Right kidney (tissue), 9 donors: ENCODE measurements at places on chromosomes 11 and 22.

DNA sequence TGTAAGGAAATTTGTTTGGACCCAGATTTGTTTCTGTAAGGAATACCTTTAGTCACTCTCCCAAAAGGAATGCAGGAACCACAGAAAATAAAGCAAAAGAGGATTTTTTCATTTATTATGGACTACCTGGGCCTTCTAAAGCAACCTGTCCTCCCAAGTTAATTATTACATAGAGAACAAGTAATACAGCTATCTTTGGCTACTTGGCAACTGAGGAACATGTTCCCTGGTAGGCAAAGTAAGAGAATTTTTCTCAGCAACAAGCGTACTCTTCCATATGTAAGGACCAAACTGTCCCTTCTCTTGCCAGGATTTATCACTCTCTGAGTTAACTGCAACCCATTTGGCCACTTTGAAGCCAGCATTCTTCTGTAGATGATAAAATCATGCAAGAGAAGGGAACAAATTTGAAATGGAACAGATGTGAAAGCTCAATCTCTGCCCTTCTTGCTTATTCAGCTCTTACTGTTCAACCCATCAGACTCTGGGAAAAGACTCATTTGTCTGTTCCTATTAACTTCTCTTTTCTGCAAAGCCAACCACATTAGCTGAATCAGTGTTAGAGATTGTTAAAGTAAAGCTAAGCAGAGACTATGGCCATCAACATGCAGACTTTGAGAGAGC, 190.2 kb downstream of the SWAP70 start:
- DNase-seq, result no peak

- DNase-seq, result no peak
These were observed 7.6 kb downstream of the NECTIN1 start for GRCh38 chr11:119721129-119722120.

GRCh38 chr11:104881117-104881794, 17.0 kb downstream of the CASP12 start:
- no peak for DNase-seq

DNA sequence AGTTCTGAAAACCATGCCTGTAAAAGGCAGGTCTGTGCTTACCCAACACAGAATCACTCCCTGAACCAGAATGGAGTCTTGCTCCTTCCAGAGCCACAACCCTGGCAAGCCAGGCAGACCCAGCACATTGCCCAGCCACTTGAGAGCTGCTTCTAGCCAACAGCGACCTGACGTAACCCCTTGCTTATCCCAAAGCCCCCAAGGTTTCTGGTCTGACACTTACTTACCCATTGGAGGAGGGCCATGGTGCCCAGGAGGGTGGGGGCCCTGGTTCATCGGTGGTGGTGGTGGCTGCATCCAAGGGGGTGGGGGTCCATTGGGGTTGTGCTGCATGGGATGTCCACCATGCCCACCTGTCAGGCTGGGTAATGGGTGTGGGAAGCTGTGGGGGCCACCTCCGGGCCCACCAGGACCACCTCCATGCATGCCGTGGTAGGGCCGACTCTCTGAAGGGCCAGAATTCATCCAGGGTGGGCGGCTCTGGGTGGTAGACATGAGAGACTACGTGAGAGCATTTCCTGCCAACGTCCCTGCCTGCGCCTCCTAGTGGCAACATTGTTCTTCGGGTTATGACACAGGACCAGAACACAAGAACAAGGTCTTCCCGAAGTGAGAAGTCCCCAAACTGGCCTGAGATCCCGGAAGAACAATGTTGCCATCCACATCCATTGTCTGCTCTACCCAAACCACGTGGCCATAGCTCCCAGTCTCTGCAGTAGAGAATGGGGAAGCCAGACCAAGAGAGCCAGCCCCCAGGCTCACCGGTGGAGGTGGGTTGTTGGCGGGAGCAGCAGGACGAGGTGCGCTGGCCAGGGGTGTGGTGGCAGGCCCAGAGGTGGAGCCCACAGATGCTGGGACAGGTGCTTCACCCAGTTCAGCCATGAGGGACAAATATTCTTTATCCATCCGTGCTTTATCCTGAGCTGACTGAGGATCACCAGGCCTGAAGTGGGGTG, 7.8 kb upstream of the PYGM start:
- no peak for DNase-seq

DNA sequence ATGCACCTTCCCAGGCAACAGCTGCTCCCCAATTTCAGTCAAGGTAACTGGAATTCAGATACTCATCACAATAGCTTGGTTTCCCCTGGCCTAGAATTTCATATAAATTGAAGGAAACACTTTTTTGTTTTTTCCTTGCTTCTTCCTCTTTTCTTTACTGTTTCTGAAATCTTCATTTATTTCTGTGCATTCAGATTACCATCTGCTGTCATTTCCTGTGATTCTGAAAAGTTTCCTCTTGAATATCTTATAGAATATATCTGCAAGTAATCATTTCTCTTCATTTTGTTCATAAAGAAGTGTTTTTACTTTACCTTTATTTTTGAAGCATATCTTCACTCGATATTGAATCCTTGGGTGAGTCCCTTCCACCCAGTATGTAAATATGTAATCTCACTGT, 85.3 kb downstream of the GAB4 start:
- no peak for DNase-seq

DNA sequence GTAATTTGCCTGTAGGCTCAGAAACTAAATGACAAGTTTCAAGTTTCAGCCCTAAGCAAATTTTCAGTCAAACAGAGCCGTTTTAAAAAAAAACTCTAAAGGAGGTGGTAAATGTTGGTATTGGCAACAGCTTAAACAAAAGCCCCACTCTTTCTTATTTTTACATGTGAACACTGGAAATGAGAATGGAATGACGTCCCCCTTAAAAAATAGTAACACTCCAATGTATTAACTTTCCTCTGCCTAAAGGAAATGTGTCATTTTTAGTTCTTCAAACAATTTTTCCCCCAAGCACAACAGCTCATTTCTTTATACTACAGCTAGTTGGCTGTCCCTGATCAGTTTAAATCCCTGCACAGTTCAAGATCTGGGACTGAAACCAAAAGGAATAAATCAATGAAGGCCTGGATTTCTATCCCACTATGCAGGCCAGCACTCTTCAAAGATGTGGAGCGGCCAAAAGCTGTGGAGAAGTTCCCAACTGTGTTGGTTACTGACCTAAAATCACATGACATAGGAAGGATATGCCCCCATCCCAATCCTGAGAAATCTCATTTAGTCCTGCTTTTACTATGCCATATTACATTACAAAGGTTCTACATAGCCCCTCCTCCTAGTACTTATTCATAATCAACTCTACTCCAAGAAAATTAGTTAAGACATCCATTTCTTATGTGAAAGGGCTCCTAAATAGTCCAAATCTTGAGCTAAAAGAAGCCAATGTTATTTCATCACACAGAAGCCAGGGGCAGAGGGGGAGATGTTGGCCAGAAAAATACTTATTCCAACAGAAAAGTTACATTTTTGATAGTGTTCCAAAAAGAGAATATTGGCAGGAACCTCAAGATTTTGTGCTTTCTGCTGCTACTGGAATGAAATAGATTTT, 95.9 kb downstream of the CADM1 start:
- no peak for DNase-seq

DNA sequence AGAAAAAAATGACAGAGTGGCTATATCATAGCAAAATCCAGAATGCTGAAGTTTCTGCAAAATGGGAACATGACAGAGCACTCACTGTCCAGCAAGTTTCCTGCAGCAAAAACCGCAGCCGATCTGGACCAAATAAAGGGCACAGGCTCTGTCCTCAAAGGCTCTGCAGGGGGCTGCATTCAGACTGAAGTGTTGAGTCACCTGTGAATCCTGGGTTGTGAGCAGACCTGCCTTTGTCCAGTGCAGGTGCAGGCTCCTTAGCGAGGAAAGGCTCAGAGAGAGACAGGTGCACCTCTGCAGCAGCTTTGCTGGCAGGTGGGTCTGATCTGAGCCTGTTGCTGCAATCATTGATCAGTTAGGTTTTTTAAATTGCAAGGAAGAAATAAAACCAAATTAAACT, 29.3 kb upstream of the NFAM1 start:
- no peak for DNase-seq

DNA sequence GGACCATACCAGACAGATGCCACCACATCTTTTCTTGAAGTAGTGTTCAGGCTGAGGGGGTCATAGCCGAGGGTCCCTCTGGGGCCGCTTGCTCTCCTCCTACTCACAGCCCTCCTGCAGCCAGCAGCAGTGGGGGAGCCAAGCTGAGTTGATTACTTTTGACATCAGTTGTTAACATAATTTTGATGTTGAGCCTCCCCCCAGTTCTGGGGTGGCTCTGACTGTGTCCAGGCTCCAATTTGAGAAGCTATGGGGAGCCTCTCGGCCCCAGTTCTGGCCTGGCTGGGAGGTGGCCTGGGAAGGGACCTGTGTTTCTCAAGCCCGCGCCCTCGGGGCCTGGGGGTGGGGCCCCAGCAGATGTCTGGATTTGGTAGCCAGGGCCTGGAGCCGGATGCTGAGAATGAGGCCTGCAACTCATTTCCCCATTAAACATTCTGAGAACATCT, 47.9 kb downstream of the KCNQ1OT1 start:
- no peak for DNase-seq

DNA sequence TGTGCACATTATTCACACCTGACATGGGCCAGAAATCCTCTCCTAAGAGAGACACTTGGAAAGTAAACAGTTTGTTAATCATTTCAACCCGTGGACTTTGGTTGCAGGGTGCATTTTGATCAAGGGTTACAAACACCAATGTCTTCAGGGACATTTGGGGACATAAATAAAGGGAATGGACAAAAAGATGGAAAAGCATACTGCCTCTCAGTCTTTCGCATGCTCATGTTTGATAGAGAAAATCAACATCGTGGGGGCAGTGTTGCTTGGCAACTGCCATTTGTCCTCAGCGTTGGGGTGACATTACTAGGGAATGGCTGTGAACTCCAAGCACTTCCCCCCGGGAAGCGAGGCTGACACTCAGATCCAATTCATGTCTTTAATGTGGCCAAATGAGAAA, 114.7 kb upstream of the OR4B1 start:
- DNase-seq, result no peak

- DNase-seq, result no peak
These were observed 19.4 kb upstream of the PHOX2A start for GRCh38 chr11:72263361-72263760.

DNA sequence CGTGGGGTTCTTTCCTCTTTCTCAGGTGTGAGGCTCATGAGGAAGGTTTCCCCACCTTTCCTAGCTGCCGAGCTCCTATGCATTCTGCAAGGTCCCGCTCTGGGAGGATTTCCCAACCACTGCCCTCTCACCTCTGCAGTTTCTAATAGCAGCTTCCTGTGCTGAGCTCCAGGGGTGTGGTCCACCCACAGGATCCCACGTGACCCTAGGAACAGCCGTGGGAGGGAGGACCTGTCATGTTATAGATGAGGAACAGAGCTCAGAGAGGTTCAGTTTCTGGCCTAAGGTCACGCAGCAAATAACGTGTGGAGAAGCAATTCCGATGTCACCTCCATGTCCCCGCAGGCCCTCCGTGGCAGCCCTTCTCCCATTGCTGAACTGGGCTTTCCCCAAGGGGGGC, 38.5 kb downstream of the FLRT1 start:
- DNase-seq, result no peak

DNA sequence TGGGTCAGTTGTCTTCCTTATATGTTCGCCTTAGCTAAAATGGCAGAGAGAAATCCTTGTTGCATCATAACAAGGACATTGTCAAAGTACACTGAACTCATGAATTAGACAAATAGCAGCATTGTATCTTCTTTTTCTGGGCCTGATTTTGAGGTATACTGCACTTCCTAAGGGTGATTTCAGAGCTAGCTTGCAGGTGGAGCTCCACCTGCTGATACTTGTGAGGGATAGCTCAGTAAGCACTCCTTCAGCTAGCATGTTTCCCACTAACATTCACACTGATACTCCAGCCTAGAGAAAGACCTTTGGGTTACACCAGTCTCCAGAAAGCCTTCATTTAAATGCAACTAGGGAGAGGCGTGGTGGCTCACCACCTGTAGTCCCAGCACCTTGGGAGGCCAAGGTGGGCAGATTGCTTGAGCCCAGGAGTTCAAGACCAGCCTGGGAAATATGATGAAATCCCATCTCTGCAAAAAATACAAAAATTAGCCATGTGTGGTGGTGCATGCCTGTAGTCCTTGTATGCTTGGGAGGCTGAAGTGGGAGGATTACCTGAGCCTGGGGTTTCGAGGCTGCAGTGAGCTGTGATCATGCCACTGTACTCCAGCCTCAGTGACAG, 29.8 kb downstream of the JAM3 start:
- no peak for DNase-seq

DNA sequence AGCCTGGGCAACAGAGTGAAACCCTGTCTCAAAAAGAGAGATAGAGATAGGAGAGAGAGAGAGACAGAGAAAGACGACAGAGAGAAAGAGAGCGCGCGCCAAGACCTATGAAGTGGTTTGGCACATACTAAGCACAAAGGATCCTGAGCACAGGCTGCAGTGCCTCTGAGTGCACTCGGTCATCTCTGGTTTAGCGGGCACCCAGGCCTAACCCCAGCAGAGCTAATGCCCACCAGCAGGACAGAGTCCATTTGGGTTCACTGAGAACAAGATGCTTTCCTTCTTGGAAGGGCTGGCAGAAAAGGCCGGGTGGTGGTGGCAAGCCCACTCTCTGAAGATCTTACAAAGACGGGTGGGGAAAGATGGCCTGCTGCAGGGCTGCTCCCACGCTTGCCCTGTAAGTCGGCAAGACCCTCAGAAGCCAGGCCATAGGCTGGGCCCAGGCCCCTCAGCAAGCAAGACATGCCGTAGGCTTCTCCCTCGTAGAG, 3.3 kb downstream of the SCARF2 start:
- DNase-seq, result no peak

- DNase-seq, result no peak
These were observed 400.2 kb downstream of the MN1 start for GRCh38 chr22:27401321-27401720.
